ENCODE measurements at places on chromosomes 12 and 14. TPM values are rescaled to one million over a fixed set of nuclear protein-coding genes. Genes with fewer than 3 reads are reported as not detected.

- DNase-seq, result peak; percentile 53
Measured at GRCh38 chr14:64704743-64705380, 638 bp downstream of the PLEKHG3 start.

- DNase-seq, result no peak
Measured at GRCh38 chr12:57592551-57593165, 1.7 kb downstream of the PIP4K2C start.

DNA sequence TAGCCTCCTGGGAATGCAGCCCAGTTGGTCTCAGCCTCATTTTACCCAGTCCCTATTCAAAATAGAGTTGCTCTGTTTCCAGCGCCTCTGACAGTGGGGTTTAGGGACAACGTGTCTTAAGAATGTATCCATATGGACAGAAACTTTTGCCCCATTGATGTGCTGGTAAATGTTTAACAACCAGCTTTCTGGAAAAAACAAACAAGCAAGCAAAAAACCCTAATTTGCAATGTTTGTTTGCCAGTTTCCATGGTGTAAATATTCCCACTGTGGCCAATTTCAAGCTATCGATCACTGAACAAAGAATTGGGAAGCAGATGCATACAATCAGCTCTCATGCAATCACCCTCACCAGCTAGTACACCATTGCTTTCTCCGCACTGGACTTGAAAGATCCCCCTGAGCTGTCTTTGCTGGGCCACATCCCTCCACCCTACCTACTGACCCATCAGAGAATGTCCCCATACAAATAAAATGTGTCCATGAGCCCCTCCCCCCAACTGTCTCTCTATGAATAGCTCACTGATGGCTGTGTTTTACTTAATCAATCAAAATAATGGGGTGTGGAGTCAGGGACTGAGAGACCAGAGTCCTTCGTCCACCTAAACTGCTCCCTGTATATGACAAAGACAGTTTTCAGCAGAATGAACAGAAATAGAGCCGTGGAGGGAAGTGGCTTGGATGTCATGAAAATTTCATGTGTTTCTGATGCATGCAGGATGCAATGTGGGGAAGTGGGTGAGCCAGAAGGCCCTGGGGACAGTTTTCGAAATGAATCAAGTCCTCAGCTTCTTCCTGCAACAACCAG is 40.8 kb downstream of the CCDC60 start:
- no peak for DNase-seq

- DNase-seq, result no peak
Measured at GRCh38 chr14:63496837-63497400, 46.3 kb downstream of the PPP2R5E start.

PPP1R36 gene
- 2.8 TPM for polyA plus RNA-seq

DNA sequence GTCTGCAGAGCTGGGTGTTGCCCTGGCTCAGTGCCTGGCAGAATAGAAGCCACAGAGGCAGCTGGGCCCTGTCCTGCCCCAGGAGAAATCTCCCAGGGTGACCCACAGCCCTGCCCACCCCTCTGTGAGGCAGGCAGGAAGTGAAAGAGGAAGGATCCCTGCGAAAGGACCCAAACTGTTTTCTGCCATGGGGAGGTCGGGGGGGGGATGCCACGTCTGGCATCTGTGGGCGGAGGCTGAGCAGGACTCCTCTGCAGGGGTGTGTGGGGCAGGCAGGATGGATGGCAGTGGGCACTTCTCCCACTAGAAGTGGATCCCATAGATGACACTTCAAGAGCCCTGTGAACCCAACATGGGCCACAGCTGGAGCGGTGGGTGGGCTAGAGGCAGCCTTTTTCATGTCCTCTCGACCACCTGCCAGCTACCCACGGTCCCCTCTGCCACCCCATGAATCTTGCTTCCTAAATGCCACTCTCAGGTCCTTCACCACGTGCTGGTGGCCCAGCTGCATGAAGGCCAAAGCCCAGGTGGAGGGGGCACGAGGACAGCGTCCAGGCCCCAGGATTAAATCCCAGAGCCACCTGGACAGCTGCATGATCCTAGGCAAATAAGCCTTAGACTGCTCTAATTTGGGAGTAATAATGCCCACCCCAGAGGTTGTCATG is 3.6 kb downstream of the PAPLN start:
- no peak for DNase-seq

DHRS2 gene
- polyA plus RNA-seq, result 2.4 TPM

HOXC11 gene
- polyA plus RNA-seq, result 0.75 TPM

IFI27L1 gene
- polyA plus RNA-seq, result 30.6 TPM

Data from kidney (tissue), 22 donors.